KG1 (cell line): ENCODE measurements at places on chromosomes 11 and 22.
A peak's percentile ranks its signal among the peaks of the same experiment; 100 is the strongest.

DNA sequence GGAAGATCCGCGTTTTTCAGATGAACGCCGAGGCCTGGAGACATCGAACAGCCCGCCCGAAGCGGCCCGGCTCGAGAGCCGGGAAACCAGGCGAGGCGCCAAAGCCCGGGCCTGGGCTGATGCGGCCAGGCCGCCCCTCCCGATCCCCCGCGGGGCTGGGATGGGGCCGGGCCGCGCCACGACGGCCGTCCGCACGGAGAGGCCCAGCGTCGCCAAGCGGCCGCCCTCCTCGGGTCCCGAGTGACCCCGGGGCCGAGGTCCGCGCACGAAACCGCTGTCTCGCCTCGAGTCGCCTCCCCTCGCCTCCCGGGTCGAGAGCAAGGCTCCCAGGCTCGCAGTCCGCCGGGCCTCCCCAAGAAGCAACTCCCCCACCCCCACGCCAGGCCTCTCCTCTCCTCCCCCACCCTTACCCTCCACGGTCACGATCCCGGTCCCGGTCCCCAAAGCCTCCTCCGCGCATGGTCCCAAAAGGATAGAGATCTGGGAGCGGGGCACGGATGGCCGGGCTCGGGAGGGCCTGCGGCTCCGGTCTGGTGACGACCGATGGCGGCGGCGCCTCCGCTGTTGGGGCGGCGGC is 482 bp downstream of the DDX17 start:
- DNase-seq = no peak

DNA sequence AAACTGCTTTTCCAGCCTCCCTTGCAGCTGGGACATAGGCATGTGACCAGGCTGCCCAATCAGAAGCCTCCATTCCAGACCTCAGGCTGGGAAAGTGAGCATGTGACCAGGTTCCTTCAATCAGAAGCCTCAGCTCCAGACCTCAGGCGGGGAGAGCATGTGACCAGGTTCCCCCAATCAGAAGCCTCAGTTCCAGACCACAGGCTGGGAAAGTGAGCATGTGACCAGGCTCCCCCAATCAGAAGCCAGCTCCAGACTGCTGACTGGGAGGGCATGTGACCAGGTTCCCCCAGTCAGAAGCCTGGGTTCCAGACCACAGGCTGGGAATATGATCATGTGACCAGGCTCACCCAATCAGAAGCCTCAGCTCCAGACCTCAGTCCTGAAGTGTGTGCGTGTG is 11.7 kb upstream of the IL2RB start:
- DNase-seq = no peak

DNA sequence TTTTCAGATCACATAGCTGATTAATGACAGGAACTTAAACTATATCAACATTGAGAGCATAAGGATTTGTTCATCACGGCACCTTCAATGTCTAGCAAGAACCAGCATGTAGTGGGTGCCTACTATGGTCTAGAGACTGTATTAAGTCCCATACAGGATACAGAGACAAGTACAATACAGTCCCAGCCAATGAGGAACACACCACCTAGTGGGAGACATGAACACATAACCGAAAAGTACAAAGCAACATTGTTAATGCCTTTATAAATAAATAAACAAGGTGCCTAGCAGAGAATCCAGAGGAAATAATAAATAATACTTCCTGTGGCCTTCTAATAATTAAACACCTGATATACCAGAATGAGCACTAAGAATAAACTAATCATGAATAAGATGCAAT is 87.7 kb upstream of the OPCML start:
- DNase-seq = peak; percentile 3

GRCh38 chr22:45503050-45503815 is 550 bp downstream of the FBLN1 start:
- no peak for DNase-seq

GRCh38 chr11:102287964-102288724 is 29.1 kb upstream of the BIRC3 start:
- peak; percentile 72 for DNase-seq

GRCh38 chr11:128624269-128625175 is 37.2 kb upstream of the ETS1 start:
- peak; percentile 17 for DNase-seq

GRCh38 chr11:35548925-35549561 is 23.6 kb upstream of the PAMR1 start:
- DNase-seq = no peak

- no peak for DNase-seq
These were observed 878.5 kb upstream of the LRRC4C start for GRCh38 chr11:42337786-42338455.

DNA sequence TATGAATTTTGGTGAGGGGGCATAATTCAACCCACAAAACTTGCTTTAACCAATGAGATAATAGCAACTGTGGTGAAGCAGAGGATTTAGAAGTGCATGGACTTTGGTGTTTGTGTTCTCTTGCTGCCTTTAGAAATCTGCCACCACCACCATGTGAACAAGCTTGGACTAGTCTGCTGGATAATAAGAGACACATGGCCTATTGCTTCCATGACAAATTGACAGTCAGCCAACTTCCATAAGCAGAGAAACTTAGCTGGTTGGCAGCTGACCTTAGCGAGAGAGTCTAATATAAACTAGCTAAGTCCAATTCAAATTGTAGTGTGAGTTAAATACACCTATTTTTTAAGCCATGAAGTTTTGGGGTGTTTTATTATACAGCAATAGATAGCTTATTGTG is 482.1 kb upstream of the ANO5 start:
- DNase-seq = no peak

DNA sequence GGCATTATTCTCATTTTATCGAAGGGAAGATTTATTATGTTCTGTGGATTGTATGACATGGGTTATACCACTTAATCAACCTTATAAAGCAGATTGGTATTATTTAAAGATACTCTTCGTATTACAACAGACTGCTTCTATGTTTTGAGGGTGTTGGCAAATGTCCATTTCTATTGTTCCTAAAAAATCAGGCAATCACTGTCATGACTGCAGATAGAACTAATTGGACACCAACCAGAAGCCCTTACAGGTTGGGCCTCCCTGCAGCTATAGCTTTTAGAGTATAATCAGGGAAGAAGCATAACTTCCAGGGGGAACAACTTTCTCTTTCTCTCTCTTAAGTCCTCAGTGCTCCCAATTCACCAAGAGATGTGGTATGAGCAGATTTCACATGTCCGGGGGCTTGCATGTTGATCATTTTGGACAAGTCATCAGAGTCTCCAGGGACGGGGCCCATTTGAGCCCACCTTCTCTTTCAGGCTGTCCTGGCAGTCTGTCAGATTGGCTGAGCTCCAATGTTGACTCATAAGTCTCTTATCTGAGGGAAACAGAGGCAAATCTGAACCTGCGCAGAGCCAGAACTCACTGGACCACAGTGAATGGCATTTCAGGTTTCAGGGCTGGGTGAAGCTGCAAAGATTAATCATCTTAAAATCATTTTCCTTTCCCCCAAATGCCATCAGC is 264.0 kb upstream of the CCDC90B start:
- no peak for DNase-seq

DNA sequence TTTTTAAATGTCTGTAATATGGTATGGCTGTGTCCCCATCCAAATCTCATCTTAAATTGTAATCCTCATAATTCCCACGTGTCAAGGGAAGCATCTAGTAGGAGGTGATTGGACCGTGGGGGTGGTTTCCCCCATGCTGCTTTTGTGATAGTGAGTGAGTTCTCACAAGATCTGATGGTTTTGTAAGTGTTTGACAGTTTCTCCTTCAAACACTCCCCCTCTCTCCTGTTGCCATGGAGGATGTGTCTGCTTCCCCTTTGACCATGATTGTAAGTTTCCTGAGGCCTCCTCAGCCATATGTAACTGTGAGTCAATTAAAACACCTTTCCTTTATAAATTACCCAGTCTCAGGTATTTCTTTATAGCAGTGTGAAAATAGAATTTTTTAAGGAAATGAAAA is 31.1 kb upstream of the CD44 start:
- DNase-seq = peak; percentile 36

DNA sequence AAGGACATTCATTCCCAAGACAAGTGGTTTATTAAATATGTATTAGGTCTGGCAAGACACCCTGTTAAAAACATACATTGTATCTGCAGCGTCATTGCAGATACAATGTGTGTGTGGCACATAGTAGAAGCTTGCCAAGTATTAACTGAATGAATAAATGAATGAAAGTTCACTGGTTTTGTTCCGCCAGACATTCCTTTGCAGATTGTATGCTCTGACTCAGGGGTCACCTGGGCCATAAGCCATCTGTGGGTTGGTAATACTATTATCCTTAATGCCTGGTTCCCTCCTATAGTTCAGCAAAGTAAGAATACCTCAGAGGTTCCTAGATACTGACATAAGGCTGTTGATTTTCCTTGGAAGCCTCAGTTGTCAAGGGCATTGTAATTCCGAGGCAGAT is 377.3 kb upstream of the CCDC90B start:
- DNase-seq = no peak

DNA sequence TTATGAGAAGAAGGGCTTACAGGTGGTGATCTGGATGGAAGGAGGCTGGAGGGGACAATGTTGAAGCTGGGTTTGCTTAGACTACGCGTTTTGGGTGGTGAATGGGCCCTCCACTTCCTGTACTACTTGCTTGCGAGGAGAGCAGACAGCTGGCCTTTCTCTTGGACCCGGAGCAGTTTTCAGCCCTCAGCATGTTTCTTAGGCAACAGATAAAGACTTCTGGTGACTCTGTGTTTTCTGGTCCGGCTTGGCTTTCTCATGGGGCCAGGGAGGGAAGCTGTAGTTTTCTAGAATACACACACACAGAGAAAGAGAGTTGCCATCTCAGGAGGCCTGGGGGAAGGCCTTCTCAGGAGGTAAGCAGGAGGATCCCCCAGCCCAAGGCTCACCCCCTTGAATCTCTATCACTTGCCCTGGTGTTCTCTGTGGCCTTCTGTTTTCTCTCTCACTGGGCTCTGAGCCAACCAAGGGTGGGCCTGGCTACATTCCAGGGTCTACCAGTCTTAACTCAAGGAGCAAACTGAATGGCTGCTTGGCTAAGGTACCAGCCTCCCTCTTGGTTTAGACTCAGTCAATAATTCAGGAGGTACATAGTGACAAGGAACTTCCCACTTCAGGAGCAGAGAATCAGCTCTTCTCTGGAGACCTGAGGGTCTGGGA is 2.4 kb downstream of the CCS start:
- no peak for DNase-seq

DNA sequence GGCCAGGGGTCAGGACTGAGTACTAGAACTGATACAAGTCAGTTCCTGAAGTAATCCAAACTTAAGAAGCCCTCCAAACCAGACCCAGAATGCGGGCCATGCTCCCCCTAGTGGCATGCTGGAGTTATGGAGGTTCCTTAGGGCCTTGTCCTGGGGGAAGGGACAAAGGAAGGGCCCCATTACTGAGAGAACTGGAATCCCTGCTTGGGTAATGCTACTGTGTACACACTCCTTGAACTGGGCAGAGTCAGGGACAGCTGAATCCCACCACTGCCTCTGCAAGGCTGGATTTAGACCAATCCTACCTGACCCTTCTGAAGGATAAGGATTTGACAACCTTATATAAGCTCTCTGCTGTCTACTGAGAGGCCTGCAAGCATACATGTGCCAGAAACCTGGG is 97.3 kb upstream of the AKIP1 start:
- peak; percentile 33 for DNase-seq

DNA sequence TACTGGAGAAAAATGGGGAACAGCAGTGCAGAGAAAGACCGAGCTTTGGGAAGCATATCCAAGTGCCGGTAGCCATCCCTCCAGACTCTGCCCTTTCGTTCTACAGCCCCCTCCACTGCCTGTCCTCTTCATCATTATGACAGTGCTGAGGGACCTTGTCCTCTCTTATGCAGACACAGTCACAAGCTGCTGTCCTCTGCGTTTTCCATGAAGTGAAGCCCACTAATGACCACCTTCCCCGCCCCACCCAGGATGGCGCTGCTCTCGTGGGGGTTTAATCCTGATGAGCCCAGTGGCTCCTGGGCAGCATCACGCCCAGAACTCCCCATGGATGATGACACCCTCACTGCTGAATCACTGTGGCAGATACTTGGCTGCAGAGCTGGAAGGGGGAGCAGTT is 157.7 kb downstream of the PKNOX2 start:
- no peak for DNase-seq

DNA sequence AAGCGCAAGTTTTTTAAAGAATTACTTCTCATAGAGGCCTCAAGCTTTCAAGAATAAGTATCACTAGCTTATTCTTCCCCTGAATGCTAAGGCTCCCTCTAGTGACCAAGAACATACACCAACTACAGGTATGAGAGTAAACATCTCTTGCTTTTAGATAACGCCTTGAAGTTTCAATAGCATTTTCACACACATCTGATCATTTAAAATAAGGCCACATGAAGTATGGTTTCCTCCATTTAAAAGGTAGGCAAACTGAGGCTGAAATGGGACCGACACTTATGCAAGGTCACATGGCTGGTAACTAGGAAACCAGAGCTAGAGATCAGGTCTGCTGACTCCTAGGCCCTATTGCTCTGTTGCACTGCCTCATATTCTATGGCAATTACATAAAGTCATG is 66.5 kb downstream of the CCDC34 start:
- no peak for DNase-seq

DNA sequence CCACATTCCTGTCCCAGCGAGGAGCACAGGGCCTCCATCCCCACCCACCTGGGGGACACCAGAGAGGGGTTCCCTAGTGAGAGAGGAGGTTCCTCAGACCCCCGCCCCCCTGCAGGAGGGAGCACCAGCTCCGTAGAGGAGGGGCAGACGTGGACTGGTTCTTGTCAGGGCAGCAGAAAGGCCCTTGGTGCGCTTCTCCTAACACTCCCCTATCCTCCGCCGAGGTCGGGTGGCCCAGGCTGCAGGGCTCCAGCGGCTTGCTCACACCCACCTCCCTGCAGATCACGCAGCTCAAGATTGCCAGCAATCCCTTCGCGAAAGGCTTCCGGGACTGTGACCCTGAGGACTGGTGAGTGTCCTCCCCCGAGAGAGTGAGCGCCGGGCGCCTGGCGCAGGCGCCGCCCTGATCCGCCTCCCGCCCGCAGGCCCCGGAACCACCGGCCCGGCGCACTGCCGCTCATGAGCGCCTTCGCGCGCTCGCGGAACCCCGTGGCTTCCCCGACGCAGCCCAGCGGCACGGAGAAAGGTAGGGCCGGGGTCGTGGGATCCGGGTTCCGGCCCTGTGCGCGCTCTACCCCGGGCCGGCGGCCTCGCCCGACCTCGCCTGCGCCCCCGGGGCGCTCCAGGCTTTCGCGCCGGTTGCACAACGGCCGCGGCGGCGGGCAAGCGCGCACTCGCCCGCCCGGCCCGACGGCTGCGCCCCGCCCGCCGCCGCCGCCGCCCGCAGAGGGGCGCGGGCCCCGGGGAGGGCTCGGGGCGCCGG is 5.1 kb downstream of the TBX1 start:
- no peak for DNase-seq

- DNase-seq = no peak
These were observed 17.7 kb downstream of the MGAT3 start for GRCh38 chr22:39474351-39475111.

DNA sequence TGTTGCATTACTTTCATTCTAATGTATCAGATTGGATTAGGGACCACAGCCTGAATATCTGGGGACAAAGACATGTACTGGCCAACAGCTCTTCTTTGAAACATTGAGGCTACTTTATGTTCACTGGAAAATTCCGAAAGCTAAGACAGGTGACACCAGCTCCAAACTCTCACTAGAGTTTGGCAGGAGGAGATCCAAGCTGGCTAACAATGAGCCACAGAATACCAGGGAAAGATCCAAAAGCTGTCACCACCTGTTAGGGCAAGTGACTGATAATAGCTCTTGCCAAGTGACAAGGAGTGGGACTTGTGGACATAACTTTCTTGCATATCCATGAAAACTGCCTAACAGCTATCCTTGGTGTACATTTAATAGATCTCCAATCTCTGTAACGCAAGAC is 333.3 kb downstream of the TTC28 start:
- no peak for DNase-seq
